ENCODE measurements at places on chromosomes 3 and 15.

GRCh38 chr3:4821338-4821737 lies 157.9 kb upstream of the BHLHE40 start:
- no peak for DNase-seq

DNA sequence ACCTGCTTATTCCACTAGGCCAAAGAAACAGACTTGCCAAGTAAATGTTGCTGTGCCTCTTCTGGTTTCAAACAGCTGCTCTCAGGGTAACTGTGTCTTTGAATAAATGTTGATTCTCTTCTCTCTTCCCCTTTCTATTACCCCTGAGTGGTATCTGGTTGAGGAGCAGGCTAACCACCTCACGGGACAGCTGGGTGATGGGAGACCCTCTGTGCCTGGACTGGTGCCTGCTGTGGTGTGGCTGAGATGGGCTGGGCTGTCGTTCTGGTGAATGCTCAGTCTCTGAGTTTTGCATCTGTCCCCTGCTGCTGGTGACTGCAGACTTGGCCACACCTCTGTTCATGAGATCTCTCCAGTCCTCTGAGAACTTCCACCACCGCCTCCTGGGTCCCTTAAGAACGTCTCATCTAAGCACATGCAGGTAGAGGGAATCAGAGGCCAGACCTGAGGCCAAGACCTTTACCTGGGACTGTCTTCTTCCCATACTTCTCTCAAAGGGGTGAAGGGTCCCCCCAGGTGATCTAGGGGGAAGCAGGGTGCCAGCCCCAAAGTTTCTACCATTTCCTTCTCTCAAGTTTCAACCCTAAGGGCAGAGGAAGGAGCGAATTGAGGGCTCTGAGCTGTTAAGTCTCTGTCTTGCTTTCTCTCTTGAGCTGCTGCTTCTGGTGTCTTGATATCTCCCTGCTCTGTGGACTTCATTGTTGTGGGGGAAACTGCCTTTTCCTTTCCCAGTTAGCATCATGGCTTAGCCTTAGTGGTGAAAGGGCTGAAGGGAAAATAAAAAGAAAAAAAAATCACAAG lies 252.9 kb downstream of the EBLN2 start:
- no peak for DNase-seq

DNA sequence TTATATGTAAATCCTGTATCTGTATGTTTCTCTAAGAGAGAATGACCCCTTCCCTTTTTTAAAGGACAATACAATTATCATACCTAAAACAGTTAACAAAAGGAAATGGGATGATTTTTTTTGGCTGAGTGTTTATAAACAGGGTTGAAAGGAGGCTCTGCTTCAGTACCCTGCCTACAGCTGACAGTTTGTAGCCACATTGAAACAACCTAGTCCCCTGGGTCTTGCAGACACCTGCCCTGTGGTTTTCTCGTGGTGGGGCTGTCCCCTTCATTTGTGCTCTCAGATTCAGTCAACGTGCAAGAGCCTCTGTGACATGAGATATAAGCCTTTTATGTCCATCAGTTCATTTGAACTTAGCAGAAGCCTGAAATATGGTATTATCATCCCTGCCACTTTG lies 2.3 kb upstream of the HMCES start:
- no peak for DNase-seq

GRCh38 chr3:45066109-45066801 lies 40.2 kb downstream of the CLEC3B start:
- no peak for DNase-seq

- DNase-seq: no peak
Measured at GRCh38 chr3:160637086-160637485, 39.9 kb upstream of the ARL14 start.

GRCh38 chr15:79290642-79291275 lies 8.2 kb downstream of the ANKRD34C start:
- no peak for DNase-seq

- no peak for DNase-seq
Measured at GRCh38 chr3:42843713-42844411, 31.8 kb downstream of the CYP8B1 start.

DNA sequence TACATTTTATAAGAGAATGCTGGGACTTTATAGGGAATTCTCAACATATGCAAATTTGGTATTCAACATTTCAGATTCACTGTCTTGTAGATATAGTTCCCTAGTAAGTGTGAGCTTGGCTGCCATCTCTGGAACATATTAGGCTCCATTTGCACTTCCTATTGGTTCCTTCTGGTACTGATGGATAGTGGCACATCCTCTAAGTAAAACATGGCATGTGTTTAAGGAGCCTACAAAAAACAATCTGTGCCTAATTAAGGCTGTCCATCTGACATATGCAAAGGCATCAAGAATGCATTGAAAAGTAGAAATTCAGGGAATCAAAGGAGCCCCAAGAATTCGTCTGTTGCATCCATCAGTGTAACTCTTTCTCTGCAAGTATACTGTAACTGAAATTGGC lies 344.1 kb downstream of the UNC13C start:
- no peak for DNase-seq

DNA sequence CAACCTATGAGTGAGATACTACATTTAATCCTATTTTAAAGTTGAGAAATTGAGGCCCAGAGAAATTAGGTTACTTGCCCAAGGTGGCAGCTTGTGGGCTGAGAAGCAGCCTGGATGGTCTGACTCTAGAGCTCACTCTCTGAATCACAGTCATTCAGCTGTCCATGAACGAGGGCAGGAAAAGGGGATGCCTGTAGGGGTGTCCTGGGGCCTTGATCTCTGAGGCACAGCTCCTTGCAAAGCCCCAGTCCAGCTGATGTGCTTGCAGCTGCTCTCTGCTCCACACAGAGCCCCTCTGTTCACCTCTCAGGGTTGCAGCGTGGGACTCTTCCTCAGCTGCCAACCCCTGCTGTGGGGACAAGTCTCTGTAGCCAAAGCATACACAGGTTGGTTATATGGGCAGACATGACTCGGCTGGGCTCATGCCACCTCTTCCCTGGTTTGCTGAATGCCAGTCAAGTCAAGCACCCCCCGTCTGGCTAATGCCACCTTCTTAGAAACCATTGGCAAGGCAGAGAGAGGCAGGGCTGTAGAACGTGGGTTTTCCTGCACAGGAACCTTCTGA lies 56.8 kb downstream of the GASK1A start:
- DNase-seq: no peak

- DNase-seq: no peak
Measured at GRCh38 chr3:11576453-11576852, 67.3 kb downstream of the VGLL4 start.

DNA sequence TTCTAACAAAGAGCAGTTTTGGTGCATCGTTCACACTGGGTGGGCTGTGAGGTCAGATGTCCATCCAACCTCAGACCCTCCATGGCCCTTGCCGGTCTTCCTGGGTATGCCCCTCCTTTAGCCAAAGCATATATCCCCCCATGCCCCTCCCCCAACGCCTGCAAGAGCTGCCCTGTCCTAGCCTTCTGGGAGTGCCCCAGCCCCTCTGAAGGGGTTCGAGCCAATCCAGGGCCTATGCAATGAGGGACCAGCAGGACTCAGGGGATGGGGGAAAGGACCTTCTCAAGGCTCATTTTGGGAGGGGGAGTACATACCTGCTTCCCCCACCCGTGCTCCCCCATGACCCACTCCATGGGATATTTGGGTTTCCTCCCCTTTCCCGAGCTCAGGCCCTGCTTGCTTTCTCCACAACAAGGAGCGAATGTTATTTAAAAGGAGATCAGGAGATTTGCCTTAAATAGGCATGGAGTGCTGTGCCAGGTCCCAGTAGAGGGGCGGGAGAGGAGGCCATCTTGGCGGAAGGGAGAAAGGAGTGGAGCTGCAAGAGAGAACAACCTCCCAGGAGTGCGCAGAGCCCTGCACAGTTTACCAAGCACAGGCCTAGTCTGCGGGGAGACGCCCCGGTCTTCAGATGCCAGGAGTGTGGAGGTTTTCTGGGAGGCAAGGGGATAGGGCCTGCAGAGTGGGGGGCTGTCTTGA lies 18.2 kb downstream of the PIF1 start:
- DNase-seq: no peak

DNA sequence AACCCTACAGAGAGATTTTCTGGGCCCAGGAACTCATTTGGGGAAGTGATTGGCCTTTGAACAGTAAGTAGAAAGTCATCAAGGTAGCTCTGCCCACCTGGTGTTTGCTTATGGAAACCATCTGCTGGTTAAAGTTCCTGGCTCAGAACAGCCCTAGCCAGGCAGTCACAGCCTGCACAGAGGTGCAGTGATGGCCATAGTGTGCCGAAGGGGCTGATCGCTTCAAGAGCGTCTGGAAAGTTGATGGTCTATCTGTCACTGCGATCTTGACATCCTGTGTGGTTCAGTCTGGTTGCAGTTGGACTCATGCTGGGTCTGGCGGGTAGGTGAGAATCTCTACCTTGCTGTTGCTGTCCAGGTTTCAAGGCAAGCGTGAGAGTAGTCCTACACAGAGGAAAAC lies 151.6 kb downstream of the SLCO3A1 start:
- no peak for DNase-seq

GRCh38 chr3:14125193-14126016 lies 553 bp downstream of the TMEM43 start:
- DNase-seq: peak; percentile 51

- no peak for DNase-seq
Measured at GRCh38 chr3:57298041-57298440, 5.6 kb upstream of the ASB14 start.

DNA sequence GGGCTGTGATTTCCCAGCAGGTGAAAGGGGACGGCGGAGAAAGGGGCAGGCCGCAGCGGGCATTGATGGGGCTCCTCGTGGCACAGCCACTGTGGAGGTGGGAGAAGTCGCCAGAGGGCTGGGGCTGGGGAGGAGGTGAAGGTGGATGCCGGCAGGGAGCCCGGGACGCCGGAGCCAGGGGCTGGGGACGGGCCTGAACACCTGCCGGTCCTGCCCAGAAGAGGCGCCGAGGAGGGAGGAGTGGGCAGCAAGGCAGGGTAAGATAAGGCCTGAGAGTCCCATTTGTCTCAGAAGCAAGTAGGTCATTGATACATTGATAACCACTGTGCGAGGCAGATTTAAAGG lies 571 bp upstream of the RARRES1 start:
- DNase-seq: no peak

DNA sequence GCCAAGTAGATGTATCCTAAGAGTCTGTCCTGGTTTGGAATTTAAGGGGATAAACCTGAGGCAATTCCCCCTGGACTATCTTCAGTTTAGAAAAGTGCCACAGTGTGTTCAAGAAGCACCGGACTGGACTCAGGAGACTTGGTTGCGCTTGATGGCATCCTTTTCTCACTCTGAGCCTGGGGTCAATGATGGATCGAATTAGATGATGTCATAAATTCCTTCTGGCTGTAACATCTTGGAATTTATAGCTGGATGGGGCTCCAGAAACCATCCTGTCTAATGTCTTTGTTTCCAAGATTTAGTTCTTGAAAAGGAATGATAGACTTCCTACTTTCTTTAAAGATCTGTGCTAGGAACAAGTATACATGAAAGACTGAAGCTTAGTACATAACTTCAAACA lies 280.6 kb downstream of the LPP start:
- no peak for DNase-seq

DNA sequence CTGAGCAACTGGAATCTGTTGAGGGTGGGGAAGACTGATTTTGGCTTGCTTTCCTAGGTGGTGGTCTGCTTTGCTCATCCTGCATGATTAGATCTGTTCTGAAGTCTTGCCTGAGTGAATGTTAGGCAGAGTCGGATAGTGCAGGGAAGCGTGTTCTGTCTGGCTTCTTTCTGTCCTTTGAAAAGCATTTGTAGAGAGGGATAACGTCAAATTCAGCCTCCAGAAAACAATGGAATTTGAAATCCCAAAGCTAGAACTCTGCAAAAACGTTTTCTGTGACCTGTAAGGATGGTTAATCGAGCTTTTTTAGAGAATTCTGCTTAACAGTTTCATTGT lies 1.4 kb downstream of the GLCE start:
- no peak for DNase-seq

DNA sequence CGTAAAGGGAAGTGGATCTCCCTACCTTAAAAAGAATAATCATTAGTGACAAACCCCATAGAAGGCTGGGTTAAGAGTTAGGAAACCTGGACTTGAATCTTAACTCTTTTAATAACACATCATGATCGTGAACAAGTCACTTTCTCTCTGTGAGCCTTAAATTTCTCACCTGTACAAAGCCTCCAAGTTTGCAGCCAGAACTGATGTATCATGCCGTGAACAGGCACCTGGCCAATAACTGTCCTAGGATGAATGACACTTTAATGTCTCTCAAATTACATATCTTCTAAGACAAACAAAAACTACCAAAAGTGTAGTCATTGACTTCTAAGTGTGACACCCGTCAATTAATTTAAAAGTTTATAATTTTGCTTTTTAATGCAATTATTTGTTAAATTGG lies 3.9 kb downstream of the UPK1B start:
- no peak for DNase-seq
